ENCODE measurements at places on chromosomes 3 and 15.

GRCh38 chr15:94266789-94267188, 35.4 kb downstream of the MCTP2 start:
- DNase-seq = no peak

- no peak for DNase-seq
These were observed 13.1 kb upstream of the KY start for GRCh38 chr3:134663721-134664456.

GRCh38 chr3:40129981-40130380, 179.5 kb upstream of the EIF1B start:
- no peak for DNase-seq

- no peak for DNase-seq
These were observed 429.2 kb upstream of the NR2F2 start for GRCh38 chr15:95901271-95901670.

DNA sequence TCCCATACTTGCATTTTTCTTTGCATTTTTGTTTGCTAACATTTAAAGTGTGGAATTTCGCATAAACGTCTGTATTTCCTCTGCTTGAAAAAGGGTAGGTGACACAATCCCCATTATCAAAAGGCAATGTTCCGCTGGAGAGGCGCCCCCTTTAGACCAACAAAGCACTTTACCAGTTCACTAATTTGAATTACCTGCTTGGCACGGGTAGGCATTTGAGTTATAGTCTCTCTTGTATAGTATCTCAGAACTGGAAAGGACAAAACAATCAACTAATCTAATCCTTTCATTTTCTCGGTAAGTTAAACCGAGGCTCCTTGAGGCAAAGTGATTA, 775 bp upstream of the CCDC39 start:
- DNase-seq = peak; percentile 14

DNA sequence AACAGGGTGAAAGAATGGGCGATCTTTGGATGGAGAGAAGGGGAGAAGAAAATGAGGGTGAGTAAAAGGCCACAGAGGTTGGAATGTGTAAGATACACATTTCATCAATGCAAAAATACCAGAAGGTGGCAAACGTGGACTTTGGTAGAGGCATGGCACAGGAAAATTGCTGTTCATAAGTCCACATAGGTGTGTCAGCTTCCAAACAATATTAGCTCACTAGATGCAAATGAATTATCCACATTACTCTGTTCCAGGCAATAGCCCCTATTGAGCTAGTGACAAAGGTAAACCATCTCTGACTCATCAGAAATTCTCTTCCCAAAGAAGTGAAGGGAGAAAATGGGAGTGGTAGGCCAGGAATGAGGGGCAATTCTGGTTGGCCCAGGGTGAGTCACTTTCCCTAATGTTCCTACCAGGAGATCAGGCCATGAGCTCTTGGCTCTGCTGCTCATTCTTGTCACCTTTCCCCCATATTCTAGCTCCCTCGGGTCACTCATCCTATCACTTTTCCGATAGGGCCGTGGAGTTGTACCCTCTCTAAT, 19.9 kb downstream of the ACKR2 start:
- DNase-seq = no peak

- DNase-seq = no peak
These were observed 13.7 kb upstream of the CCR3 start for GRCh38 chr3:46228260-46229242.

GRCh38 chr15:101000271-101000681, 81.1 kb downstream of the LRRK1 start:
- DNase-seq = no peak

DNA sequence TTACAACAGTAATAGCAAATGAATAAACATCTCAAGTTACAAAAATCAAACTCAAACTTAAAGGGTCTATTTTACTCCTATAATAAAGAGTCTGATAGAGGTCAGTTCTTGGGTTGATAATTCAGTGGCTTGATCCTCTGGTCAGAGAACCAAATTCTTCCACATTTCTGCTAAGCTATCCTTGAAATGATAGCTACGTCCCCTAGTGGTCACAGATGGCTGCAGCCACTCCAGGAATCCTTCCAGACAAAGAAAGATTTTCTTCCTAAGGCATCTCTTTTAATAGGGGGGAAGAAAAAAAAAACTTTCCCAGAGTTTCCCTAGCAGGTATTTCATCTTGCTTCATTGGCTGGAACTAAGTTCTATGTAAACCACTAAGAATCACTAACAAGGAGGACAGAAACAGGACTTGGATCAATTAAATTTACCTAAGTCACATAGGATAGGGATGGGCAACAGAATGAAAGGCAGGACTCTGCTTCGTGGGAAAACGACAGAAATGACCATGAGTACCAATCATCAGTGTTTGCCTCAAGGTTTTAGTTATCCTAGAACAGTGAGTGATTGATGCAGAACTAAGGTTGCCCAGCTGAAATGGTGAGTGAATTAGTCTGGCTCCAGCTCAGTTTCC, 160.7 kb downstream of the STAC start:
- DNase-seq = no peak

GRCh38 chr15:51283026-51283425, 55.4 kb downstream of the CYP19A1 start:
- DNase-seq = no peak

DNA sequence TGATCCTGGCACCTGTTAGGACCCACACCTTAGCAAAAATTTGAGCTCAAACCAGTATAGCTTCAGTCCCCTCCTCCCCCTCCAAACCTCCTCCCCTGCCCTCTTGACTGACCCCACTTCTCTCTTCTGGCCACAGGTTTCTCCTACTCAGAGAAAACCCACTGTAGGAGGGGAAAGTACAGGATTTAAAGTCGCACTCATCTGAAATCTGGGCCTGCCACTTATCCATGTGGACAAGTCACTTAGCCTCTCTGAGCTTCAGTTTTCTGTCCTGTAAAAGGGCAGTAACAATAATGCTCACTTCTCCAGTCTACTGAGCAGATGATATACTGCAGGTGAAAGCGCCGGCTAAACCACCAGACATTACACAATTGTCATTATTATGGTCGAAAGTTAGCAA, 142.7 kb downstream of the MEGF11 start:
- DNase-seq = no peak

DNA sequence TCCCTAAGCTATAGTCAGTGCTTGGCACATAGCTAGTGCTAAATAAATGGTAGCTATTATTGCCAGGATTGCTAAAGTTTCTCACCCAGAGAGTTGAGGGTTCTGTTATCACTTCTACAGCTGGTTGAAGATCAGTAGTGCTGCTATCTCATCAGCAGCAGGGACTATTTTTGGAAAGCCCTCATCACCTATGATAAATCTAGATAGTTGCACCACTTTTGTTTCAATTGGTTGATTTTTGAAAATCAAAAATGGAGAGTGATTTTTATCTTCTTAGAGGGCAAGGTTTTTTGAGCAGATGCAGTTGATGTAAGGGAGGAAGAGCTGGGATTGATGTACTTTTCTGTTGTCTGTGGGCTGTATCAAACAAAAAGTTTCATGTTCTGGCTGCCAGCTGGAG, 101.6 kb downstream of the ST6GAL1 start:
- DNase-seq = no peak

DNA sequence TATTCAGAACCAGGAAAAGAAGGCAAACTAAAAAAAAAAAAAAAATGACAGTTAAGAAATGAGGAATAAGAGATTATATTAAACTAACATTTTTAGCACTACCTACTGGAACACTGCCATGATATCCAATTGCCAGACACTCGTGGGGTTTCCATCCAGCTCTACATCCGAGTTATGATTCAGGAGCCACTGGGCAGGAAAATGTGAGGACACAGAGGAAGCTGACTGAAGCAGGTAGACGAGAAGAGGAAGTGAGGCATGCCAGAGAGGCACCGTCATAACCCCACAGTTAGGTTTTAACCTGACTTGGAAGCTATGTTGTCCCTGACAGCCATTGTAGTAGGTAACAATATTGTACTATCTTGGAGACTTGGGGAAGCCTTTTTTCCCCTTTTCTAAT, 495.0 kb downstream of the NLGN1 start:
- DNase-seq = no peak

DNA sequence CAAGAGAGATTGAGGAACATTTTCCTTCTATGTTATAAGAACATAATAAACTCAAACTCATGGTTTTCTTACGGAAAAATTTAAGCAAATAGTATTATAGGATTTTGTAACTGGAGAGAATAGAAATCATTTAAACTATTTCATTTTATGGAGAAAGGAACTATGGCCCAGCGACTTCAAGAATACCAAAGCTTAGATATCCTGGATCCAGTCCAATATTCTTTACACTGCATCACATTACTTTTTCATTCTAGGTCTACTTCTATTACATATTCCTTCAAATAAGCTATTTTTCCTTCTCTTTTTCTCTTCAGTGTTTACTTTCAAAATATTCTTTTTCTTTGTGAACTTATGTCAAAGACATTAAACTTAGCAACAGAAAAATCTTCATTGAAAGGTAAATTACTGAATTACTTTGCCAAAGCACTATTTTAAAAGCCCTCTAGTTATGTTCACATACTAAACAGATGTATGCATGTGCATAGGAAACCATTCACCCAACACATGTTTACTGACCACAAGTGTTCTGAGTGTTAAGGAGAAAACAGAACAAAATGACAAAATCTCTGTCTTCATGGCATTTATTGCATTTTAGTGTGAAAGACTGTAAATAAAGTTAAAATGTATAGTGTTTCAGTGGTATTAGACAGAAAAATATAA, 20.4 kb downstream of the KPNA4 start:
- DNase-seq = no peak

DNA sequence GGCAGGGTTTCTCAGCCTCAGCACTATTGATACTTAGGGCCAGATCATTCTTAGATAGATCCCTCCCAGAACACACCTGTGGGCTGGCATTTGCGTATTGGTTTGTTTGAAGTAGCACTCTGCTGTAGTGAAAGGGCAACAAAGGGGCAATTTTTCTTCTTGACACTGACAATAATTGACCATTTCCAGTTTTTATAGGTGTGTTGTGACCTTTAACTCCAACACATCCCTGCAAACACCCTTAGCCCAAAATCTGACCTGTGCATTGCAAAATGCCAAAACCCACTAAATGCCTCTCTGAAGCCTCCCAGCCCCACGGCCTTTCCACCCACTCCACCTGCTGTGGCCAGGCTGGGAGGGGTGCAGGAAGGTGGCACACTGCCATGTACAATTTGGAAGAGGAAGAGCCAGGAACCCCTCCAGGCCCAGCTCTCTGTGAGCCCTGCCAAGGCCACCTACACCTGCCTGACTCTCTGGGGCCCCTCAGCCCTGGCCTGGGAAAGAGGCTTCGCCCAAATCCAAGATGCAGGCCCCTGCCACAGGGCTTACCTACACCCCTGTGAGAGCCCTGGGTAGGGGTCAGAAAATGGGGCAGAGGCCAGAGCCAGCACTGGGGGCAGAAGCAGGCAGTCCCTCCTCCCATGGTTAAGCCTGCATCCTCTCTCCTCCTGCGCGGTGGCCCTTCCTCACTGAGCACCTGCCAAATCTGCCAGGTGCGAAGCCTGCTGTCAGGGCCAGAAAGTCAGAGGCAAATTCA, 9.6 kb upstream of the CYP11A1 start:
- no peak for DNase-seq

- no peak for DNase-seq
These were observed 33.5 kb downstream of the SLCO2A1 start for GRCh38 chr3:133996251-133996661.

DNA sequence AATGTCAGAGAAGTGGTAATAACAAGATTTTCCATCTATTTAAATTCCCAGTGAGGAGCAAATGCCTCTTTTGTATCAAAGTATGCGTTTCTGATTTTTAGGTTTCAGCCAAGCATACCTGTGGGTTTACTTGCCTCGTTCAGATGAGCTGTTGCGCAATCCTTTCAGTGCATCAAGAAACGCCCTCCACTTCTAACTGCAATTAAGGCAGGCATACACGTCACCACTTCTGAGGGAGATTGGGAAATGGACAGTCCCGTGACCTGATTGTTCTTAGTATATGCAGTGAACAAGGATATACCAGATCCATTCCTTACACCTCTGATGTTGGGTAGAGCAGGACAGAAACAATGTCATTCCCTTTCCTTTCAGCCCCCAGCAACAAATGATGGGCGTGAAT, 219.0 kb downstream of the ITPR1 start:
- DNase-seq = no peak

GRCh38 chr15:50633653-50634052, 52.9 kb downstream of the TRPM7 start:
- DNase-seq = no peak

DNA sequence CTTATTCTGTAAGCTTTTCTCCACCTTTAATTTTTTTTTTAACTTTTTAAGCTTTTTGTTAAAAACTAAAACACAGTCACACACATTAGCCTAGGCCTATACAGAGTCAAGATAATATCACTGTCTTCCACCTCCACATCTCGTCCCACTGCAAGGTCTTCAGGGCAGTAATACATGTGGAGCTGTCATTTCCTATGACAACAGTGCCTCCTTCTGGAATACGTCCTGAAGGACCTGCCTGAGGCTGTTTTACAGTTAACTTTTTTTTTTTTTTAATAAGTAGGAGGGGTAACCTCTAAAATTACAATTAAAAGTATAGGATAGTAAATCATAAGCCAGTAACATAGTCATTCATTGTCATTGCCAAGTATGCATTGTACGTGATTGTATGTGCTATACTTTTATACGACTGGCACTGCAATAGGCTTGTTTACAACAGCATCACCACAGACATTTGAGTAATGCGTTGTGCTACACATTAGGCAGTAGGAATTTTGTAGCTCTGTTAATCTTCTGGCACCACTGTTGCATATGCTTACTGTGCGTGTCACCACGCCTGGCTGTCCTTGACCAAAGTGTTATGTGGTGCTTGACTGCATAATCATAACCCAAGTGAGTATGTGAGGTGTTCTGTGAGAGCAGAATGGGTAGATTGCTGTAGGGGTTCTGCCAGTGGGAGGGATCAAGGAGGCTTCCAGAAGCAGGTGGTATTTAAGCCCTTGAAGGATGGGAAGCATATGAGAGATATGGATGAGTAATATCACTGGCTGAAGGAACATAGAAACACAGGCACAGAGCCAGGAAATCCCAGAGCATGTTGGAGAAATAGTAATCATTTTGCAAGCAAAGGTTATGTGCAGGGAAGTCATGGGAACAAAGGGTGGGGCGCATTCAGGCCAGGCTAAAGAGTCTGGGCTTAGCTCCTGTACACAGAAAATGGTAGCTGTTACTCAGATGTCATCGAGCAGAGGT, 18.3 kb downstream of the FBXO22 start:
- DNase-seq = no peak

DNA sequence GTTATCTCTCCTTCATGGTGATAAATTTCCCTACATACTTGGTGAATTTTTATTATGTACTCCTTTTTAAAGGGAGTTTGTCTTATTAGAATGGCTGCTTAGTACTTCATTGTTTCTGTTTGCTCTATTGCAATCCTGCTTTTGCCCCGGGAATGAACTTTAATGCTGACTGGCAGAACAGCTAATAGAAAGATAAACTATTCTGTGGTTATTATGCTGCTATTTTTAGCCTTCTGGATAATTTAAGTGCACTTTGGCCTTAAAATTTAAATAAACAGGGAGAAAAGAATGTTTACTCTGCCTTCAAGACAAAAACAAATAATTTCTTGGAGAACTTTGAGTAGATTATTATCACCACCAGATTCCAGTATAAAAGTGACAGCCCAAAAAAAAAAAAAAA, 413.8 kb upstream of the CCDC54 start:
- peak; percentile 10 for DNase-seq

- no peak for DNase-seq
These were observed 34.9 kb downstream of the TSPAN3 start for GRCh38 chr15:77035999-77036471.

Measured in midbrain (tissue), 1 donor.